ENCODE measurements at places on chromosomes 7 and 10.

DNA sequence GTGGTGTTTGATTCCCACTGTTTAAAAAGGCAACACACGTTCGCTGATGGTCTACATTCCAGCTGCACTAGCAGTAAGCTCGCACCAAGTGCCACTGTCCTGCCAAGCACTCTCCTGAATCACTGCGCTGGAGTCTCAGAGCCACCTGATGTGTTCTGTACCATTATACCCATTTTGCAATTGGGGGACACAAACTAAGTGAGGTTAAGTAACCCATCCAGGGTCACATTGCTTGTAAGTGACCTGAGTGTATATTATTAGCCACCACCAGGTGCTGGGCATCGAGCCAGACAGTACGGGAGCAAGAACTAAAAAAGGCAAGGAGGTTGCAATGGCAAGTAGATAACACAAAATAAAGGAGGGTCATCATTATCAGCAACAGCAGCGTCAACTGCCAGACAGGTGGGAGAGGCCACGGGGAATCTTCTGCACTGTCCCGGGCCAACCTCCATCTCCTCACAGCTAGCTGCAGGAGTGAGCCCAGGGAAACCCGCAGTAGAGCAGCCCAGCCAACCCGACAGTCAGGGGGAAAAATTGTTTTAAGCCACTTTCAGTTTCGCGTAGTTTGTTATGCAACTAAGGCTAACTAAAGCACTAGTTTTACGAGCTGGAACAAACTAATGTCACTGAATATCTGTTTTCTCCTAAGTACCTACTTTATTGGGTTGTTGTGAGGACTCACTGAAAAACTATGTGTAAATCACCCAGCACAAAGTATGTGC, 712 bp upstream of the CPVL start:
- H3K27ac ChIP-seq, result no peak overlapping the region
- no peak overlapping the region for H3K4me3 ChIP-seq
- peaks cover 6% of the 10 kb centered on the region for H3K4me1 ChIP-seq
- no peak for DNase-seq

DNA sequence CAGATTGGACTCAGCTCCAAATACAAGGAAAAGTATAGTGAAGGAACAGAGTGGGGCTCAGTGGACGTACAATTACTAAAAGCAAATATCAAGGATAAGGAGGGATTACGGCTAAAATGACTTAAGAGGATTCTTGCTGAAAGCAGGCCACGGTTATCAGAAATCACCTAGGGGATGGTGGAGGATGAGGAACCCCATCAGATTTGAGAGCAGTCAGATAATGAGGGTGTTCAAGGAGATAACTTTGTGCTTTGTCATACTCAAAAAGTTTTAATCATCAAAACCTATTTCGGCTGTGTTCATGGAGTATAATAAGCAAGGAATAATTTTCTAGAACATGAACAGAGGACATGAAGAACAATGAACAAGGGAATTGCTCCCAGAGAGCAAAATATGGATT, 275.8 kb downstream of the SEMA3D start:
- H3K4me3 ChIP-seq, result no peak overlapping the region
- no peaks in the 10 kb centered on the region for H3K27me3 ChIP-seq
- no peaks in the 10 kb centered on the region for H3K36me3 ChIP-seq
- no peak overlapping the region for H3K27ac ChIP-seq

- DNase-seq, result no peak
- no peaks in the 10 kb centered on the region for H3K27me3 ChIP-seq
- H3K4me1 ChIP-seq, result no peaks in the 10 kb centered on the region
Measured at GRCh38 chr10:48700493-48700892, 15.8 kb downstream of the WDFY4 start.

GRCh38 chr10:521261-522250, 167.9 kb downstream of the DIP2C start:
- H3K27ac ChIP-seq, result no peak overlapping the region
- DNase-seq, result no peak
- H3K36me3 ChIP-seq, result no peaks in the 10 kb centered on the region
- H3K4me3 ChIP-seq, result no peak overlapping the region

DNA sequence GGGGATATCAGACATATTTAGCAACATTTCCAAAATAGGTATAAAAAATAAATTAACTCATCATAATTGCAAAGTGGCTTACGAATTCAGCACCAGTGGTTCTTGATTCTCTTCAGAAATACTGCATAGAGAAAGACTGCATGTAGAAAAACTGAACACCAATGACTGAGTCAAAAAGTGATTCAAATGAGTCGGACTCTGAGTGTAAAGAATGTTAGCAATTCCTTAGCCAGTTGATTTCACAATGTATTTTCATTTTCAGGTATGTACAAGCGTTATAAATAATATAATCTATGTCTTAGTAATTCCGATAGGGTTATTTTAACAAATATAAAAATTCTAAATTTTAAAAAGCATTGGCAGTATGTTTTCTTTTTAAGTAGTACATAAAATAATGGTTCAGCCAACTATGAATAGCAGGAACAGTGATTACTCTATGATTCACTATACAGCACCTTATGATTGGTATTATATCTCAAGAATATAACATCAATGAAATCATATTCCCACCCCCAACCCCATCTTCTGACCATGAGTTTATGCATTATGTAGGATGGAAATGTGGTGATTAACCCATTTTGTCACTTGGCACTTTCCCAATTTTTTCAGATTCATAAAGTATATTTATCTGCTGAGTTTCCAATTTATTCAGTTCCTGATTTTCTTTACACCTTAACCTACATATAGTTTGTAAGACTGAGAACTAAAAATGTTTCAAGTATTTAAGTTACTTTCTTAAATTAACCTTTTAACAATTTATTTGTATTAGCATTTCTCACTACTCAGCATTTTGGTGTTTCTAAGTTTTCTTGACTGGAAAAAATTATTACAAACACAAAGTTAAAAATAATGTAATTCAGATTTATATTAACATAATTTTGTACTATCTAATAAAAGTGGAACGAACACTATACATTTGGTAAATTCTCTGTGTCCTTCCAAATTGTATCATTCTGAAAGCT, 33.9 kb downstream of the DNAJC1 start:
- H3K4me1 ChIP-seq, result peaks cover 5% of the 10 kb centered on the region
- no peaks in the 10 kb centered on the region for H3K36me3 ChIP-seq
- H3K27me3 ChIP-seq, result no peaks in the 10 kb centered on the region
- DNase-seq, result no peak
- H3K27ac ChIP-seq, result no peak overlapping the region

GRCh38 chr7:108165723-108166122, 35.6 kb upstream of the LAMB4 start:
- H3K36me3 ChIP-seq, result no peaks in the 10 kb centered on the region
- H3K27me3 ChIP-seq, result peaks cover 6% of the 10 kb centered on the region
- H3K4me3 ChIP-seq, result no peak overlapping the region

DNA sequence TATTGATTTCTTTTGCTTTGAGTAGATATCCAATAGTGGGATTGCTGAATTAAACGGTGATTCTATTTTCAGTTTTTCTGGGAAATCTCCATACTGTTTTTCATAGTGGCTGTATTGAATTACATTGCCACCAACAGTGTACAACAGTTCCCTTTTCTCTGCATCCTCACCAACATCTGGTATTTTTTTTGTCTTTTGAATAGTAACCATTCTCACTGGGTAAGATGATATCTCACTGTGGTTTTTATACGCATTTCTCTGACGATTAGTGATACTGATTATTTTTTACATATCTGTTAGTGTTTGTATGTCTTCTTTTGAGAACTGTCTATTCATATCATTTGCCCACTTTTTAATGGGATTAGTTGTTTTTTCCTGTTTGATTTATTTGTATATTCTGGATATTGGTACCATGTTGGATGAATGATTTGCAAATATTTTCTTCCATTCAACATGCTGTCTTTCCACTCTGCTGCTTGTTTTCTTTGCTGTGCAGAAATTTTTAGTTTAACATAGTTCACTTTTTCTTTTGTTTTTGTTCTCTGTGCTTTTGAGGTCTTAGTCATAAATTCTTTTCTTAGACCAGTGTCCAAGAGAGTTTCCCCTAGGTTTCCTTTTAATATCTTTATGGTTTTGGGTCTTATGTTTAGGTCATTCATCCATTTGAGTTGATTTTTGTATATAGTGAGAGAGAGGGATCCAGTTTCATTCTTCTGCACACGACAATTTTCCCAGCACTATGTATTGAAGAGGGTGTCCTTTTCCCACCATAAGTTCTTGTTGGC, 584.7 kb downstream of the PHTF2 start:
- no peaks in the 10 kb centered on the region for H3K36me3 ChIP-seq
- no peaks in the 10 kb centered on the region for H3K27me3 ChIP-seq
- no peak overlapping the region for H3K4me3 ChIP-seq
- H3K4me1 ChIP-seq, result no peaks in the 10 kb centered on the region

Data from activated CD4-positive, alpha-beta T cell treated with anti-CD3 and anti-CD28 coated beads for 36 hours (primary cell).